ENCODE measurements at places on chromosomes 2 and 18.

DNA sequence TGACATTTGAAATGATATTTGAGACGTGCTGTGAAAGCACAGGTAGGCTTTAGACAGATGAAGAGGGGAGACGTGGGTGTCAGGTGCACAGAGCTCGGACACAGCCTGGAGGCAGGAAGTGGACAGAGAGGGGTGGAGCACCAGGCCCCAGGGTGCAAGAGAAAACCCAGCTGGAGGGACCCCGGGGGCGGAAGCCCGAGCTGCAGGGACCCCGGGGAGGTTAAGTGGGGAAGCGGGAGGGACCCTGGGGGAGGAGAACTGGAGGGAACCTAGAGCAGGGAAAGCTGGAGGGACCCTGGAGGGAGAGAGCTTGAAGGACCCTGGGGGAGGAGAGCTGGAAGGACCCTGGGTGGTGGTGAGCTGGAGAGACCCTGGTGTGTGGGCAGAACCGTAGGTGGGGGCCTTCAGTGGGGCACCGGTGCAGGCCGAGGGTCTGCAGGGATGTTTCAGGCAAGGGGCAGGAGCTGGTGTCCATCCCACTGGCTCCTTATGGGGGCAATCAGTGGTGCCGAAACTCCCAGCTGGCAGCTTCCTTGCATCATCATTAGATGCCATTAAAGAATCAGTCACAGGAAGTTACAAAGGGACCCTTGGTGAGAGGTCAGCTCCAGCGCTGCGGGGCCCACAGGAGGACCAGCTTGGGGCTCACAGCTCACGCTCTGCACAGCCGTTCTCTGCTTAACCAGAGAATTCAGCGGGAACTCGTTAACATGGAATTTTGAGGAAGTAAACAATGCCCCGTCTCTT, 246.6 kb downstream of the EIPR1 start:
- no peak for DNase-seq

- DNase-seq: no peak
Observed at GRCh38 chr2:70035344-70035844, 51.9 kb upstream of the PCBP1 start.

- DNase-seq: no peak
Observed at GRCh38 chr18:24814521-24814920, 354.1 kb downstream of the HRH4 start.

- DNase-seq: no peak
Observed at GRCh38 chr2:167987558-167987957, 259.8 kb downstream of the STK39 start.

GRCh38 chr18:31302991-31303390, 15.0 kb upstream of the DSG1 start:
- no peak for DNase-seq

DNA sequence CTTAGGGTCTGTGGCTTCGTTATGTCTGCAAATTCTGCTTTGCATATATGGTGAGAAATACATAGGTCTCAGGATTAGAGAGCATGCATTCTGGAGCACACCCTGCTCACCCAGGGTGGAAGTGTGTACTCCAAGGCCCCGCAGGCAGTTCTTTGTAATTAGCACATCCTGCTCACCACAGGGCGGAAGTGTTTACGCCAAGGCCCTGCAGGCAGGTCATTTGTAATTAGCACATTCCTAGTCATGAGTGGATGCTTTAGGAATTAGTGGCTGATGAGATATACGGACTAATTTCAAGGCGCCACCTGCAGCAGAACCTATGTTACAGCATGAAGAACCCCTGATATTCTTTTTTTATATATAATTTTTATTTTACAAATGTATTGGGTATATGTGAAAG, 4.2 kb downstream of the ALLC start:
- DNase-seq: no peak

- no peak for DNase-seq
Observed at GRCh38 chr18:24567199-24567598, 106.8 kb downstream of the HRH4 start.

GRCh38 chr2:40874380-40874779, 422.5 kb upstream of the SLC8A1 start:
- DNase-seq: no peak

DNA sequence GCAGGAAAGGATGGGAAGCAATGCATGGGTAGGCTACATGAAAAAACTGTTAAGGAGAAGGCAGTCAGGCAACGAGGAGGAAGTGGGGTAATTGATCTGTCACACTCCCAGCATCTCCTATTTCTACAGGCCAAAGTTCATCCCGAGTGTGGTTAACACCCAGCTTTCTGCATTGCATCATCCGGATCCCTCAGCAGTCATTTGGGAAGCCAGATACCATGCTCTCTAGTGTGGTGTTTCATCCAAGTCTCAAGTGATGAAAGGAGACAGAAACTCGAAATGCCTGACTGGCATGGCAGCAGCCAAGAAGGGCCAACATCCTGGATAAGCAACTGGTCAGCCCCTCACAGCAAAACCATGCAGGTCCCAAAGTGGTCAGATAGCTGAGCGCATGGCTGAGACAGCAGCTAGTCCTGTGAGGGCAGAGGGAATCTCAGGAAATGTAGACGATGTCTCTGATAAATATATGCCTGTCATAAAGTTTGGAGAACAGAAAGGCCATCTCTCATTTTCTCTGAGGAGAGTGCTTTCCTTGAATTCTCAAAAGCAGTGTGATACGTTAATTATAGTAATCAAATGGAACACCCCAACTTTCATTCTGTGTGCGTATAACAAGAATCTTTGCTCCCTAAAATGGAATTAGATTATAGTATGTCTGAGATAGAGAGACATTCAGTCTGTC, 24.8 kb upstream of the HNRNPA3 start:
- DNase-seq: no peak

GRCh38 chr2:18987592-18988073, 370.8 kb downstream of the OSR1 start:
- no peak for DNase-seq

- no peak for DNase-seq
Observed at GRCh38 chr2:128313091-128313836, 5.4 kb downstream of the HS6ST1 start.

DNA sequence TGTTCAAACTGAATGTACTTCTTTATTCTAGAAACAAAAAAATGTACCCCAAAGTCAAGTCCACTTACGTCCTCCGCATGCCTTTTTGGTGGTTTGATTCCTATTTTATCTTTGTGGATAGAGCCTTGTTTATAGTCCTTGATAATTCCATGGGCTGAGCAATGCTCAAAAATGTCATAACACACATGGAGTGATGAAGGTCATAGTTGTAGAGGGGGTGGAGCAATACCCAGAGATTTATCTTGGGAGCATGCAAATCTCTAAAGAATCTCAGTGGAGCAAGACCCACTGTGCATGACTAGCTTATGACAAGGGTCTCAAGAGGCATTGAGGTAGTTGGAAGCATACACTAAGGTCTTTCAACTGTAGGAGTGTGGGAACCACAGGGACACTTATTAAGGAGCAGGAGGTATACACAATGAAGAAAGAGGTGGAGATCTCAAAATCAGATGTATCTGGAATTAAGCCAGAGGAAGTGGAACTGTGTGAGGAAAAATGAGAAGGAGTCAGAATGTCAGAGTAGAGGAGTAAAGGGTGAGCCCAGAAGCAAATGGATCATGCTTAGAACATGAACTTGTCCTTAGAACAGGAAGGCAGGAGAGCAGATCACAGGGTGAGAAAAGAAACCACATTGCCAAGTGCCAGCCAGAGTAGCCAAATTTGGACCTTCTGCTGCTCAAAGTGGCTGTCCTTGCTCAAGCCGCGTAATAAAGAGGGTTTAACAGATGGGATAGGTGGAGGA, 68.1 kb upstream of the STK39 start:
- DNase-seq: no peak

GRCh38 chr18:56921896-56922480, 224.9 kb upstream of the BOD1L2 start:
- no peak for DNase-seq

GRCh38 chr2:222669353-222669752, 2.1 kb upstream of the MOGAT1 start:
- DNase-seq: no peak

DNA sequence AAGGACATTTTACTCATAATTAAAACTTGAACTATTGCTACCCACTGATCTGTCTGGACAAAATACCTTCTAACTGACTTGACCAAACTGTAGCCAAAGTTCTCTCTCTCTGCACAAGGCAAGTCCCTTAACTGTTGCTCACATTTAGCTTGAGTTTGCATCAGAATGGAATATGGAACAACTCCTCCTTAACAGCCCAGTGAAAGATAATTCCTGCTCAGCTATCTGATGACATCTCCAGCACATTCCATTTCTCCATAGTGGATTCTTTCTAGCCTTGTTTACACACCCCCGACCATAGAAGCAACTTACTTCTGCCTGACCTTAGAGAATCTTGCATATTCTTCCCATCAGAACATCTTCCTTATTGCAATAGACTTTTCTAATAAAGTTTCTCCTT, 317.2 kb upstream of the CDH2 start:
- DNase-seq: no peak

- DNase-seq: no peak
Observed at GRCh38 chr2:10497797-10498251, 49.7 kb upstream of the ODC1 start.

GRCh38 chr2:97695744-97696143, 17.6 kb upstream of the ZAP70 start:
- DNase-seq: no peak

DNA sequence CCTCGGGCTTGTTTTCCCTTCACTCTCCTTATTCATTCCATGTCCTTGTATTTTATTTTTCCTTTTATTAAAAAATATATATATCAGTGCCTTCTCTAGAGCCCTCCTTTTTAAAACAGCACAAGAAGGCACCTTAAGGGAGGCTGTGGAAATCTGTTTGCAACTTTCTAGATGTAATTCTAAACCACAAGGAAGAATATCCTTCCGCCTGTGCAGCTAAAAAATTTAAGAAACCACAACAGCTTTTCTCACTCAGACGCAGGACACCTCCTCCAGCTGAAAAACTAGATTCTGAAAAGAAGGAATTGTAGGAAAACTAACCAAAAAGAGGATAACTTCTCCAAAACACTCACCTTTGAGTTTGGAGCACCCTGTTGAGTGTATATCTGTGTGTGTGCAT, 142.2 kb downstream of the BCL11A start:
- no peak for DNase-seq

- no peak for DNase-seq
Observed at GRCh38 chr2:7154656-7155055, 237.4 kb downstream of the RNF144A start.

DNA sequence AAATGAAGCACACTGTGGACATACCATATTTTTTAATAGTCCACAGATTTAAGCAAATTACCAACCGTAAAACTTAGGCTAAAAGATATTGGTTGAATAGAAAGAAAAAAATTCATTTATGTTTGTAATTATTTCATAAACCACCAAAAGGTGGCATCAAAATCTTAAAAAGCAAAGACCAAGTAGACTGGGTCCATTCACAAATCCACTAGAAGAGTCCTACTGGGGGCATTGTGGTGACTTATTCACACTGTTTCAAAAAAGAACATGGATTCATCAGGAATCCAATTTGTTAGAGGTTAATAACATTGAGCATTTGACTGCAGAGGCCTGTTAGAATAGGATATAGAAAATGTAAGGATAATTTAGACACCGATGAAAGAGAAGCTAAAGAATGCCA, 194.9 kb upstream of the KYNU start:
- no peak for DNase-seq

DNA sequence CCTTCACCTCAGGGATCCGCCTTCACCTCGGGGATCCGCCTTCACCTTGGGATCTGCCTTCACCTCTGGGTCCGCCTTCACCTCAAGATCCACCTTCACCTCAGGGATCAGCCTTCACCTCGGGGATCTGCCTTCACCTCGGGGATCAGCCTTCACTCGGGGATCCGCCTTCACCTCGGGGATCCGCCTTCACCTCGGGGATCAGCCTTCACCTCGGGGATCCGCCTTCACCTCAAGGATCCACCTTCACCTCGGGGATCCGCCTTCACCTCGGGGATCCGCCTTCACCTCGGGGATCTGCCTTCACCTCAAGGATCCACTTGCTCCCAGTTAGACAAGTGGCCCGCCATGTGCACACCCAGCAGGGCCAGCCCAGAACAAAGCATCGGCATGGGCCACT, 7.3 kb downstream of the KIF1A start:
- no peak for DNase-seq

GRCh38 chr2:74198023-74198460, 373 bp upstream of the MTHFD2 start:
- DNase-seq: no peak

GRCh38 chr2:189441709-189442074, 418 bp downstream of the WDR75 start:
- no peak for DNase-seq

DNA sequence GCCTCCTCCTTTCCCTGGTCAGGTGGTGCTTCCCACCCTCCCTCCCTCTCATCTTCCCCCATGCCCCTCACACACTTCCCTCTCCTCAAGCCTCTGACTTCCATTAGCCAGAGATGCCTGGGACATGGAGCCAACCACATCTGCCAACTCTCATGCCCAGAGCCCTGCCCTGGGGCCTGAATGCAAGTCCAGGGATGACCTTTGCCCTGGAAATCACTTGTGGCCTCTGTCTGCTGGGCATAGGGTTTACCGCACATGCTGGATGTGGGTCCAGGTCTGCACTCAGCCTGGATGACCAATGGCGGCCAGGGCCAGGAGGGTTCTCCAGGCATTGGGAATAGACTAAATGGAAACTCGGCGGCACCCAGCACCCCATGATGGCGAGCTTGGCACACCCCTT, 98.9 kb downstream of the SEPTIN10 start:
- no peak for DNase-seq

DNA sequence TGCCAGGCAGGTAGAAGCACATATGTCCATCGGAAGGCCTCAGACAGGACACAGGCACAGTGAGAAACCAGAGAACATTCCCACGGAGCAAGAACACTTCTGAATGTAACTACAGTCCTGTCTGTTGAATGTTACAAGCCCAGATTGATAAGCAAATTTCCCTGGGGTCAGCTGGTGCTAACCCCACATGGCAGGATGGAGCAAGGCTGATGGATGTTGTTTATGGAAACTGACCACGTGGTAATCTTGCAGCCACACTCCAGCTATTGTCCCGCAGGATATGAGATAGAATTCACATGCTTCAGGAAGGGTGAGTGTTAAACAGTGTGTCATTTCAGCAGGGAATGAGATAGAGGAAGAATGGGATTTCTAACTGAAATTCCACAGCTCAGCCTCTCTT, 138.8 kb upstream of the COPS8 start:
- DNase-seq: no peak
